GOT3 (cell line): ENCODE measurements at places on chromosomes 3 and 15.

DNA sequence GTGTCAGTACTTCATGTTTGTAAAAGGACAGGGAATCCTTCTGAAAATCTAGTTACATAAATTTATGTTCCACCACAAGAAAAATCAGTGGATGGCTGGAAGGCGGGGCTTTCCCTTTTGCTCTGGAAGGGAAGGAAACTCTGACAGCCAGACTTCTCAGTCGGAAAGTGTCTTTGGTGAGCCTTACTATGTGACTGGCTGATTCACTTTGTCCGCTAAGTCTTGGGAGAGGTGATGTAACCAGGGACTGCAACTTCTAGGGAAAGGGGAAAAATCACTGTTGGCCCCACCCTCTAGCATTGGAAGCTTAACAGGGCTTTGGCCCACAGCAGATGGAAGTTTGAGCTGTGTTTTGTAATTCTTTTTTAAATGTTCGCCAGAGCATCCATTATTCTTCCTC, 281.4 kb upstream of the CTDSPL start:
- DNase-seq, result no peak

DNA sequence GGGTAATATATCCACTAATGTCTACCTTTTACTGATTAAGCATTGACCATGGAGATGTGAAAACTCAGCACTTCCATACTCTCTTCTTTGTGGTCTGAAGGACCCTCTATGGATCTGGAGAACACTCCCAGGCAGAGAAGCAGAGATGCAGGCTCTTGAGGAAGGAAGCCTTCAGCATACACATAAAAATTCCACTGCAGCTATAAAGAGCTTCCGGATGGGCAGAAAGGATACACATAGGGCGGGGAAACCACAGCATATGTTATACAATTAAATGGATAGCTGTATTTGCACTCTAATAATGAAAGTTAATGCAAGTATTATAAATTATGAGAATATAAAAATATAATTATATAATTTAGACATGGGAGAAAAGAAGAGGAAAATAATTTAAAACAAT, 1258.2 kb upstream of the ALCAM start:
- no peak for DNase-seq

GRCh38 chr3:108947855-108948254, 5.8 kb downstream of the GUCA1C start:
- no peak for DNase-seq

DNA sequence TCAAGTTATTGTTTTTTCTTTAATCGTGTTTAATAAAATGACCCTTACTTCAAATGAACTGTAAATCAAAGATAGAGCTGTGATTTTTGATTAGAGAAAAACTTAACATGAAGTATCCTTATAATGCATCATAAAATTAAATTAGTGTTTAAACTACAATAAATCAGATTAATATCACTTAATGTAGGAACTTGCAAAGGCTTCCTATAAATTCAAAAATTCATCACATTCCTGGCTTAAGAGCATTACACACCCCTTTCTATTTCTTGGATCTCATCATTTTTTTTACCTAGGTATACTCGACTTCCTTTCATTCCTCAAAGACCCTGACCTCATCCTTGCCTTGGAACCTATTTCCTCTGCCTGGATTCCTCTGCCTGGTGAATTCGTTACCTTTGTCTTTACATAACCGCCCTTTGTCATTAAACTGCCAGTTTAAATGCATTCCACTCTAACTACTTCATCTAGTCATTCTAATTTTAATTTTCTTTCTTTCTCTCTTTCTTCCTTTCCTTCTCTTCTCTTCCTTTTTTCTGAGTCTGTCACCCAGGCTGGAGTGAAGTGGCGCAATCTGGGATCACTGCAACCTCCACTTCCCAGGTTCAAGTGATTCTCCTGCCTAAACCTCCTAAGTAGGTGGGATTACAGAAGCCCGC, 1244.5 kb downstream of the OTOL1 start:
- no peak for DNase-seq

- DNase-seq, result no peak
Measured at GRCh38 chr3:113898892-113899291, 48.9 kb upstream of the ZDHHC23 start.

DNA sequence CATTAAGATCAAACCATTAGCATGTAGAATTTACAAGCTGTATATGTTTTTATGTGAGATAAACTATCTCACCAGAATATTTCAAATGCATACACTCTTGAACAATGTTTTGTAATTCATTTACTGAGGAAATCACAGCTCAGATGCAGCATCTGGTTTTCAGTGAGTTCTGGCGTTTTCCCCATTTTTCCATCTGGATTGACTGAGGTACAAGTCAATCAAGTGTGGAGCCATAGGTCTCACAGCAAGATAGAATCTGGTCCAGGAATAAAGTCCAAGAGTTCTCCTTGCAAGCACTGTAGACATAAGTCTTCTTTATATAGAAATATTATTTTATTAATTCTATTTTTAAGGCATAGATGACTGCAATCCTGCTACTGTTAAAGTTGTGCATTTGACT, 219.3 kb downstream of the ZBBX start:
- DNase-seq, result no peak

DNA sequence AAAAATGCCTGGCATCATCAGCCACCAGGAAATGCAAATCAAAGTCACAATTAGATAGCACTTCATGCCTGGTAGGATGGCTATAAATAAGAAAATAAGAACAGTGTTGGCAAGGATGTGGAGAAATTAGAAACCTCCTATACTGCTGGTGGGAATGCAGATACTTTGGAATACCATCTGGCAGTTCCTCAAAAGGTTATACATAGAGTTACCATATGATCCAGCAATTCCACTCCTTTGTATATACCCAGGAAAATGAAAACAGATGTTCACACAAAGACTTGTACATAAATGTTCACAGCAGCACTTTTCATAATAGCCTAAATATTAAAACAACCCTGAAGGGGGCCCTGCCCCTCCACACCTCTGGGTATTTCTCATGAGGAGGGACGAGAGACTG, 13.7 kb downstream of the ACSBG1 start:
- DNase-seq, result no peak

- no peak for DNase-seq
Measured at GRCh38 chr3:33050071-33050653, 46.8 kb downstream of the GLB1 start.

DNA sequence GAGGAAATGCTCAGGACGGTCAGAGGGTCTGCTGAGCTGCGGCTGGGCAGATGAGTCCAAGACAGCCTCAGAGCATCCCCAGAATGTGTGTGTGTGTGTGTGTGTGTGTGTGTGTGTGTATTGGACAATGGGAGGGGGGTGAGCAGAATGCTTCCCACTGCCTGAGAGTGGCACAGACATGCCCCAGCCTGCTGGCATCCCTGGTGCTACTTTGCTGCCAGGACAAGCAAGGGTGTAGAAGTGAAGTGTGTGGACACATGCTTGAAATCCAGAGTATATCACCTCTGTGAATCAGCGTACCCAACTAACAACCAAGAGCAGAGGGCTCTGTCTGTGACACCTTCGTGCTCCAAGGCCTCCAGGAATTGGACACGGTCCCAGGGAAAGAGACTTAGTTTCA, 76.3 kb downstream of the SLC9A9 start:
- DNase-seq, result no peak

- no peak for DNase-seq
Measured at GRCh38 chr3:42398080-42398479, 12.3 kb downstream of the LYZL4 start.

- DNase-seq, result no peak
Measured at GRCh38 chr3:156649681-156650080, 24.7 kb upstream of the TIPARP start.

DNA sequence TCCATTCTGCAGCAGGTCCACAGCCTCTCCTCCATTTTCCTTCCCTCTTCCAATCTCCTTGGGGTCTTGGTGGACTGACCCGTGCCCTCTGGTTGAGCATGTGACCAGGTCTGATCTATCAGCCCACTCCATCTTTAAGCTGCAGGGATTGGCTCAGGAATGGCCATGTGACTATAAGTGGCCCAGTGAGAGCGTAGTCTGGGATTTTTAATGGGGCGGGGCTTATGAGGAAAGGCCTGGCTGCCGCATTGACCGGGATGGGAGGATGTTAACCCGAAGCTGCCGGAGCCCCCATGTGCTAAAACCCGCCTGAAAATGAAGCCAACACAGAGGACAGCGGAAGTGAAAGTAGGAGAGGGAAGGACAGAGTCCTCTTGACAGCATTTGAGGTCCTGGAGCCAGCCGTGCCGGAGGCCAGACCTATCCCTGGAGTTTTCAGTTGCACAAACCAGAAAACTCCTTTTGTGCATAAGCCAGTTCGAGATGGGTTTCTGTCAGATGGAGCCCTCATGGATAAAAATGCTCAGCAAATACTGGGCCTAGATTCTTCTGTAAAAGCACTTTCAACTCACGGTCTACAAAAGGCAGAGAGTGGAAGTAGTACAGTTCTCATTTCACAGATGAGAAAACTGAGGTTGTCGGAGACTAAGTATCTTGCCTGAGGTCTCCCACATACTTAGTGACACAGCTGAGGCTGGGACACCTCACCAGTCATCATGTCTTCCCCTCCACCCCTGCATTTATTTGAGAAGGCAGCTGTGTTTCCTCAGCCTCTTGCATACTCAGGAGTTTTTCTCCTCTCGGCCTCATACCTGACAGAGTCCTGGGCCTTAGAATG, 61.9 kb downstream of the ATP2B2 start:
- no peak for DNase-seq

GRCh38 chr3:54870423-54870822, 57.4 kb downstream of the LRTM1 start:
- DNase-seq, result no peak

DNA sequence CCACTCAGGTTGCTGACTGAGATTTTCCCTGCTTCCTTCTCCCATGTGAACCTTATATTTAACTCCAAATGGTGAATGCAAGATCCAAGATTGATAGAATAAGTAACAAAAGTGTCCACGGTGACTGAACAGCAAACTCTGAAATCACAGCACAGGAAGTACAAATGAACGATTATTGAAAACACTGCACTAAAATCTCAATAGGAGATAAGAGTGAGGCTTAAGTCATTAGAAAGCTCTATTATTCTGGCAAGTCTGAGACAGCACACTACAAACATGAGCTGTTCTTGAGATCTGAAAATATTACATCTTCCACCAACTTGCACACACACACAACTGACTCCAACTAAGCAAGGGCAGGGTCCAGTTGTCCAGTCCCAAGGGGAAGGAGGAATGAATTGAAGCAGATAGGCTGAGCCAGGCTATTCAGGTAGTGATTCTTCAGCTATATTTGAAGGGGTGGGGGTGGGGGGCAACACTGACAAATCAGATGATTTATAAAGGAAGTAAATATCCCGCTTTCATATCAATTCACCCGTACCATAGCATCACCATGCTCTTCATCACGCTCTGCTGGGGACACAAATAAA, 2.9 kb downstream of the ZNF385D start:
- DNase-seq, result no peak

- no peak for DNase-seq
Measured at GRCh38 chr15:51094606-51095569, at the start of gene TNFAIP8L3. Gene TNFAIP8L3, minus strand, starts transcription at chr15:51094906. Its CDS starts 311 bp downstream, at chr15:51094595.

DNA sequence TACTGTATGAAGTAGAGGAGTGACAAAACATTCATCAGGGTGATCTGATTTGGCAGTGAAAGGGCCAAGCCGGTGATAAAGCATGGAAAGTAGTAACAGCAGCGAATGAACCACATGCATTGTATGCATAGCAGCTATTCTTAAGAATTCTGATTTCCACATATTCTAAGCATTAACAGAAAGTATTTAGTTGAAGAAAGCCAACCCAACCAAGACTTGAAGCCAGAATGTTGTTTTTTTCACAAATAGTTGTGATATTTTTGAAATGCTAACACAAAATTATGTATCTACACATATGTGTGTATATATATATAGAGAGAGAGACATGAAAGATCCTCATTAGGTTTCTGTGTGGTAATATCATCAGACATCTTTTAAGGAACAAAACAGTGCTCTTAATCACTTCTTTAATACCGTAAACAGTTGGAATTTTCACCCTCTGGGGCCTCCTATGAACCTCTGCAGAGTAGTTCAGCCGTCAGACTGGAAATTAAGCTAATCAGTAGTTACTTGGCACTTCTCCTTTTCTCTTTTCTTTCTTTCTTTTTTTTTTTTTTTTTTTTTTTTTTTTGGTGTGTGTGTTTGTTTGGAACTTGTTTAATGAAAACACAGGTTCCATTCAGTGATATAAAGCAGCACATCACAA, 139.6 kb downstream of the CMSS1 start:
- no peak for DNase-seq

DNA sequence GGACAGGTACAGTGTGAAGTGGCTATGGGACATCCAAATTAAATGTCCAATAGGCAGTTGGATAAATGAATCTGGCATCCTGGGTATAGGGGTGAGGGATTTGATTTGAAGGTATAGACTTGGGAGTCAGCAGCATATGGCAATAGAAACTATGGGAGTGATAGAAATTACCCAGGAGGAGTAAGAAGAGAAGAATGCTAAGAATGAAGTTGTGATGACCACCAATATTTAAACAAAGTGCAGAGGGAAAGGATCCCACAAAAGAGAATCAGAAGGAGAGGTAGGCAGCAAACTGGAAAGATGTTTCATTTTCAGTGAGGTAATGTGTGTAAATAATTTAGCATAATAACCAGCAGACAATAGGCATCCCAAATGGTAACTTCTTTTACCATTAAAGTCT, 13.8 kb upstream of the MSL2 start:
- no peak for DNase-seq

DNA sequence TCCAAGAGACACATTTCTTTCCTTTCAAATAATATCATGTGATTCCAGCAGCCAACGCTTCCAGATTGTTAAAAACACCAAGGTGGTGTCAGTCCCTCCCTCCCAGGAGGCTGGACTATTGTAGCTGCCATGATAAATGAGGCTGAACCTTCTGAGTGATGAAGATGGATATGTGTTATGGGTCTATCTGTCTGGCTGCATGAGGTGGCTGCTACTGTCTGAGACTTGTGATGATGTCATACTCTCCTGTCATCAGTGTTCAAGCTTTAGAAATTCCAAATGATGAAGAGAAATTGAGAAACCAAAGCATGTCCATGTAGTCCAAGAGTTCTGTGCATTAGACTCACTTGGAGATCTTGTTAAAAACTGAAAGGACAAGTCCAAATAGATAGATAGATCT, 683.0 kb downstream of the NTRK3 start:
- DNase-seq, result no peak

DNA sequence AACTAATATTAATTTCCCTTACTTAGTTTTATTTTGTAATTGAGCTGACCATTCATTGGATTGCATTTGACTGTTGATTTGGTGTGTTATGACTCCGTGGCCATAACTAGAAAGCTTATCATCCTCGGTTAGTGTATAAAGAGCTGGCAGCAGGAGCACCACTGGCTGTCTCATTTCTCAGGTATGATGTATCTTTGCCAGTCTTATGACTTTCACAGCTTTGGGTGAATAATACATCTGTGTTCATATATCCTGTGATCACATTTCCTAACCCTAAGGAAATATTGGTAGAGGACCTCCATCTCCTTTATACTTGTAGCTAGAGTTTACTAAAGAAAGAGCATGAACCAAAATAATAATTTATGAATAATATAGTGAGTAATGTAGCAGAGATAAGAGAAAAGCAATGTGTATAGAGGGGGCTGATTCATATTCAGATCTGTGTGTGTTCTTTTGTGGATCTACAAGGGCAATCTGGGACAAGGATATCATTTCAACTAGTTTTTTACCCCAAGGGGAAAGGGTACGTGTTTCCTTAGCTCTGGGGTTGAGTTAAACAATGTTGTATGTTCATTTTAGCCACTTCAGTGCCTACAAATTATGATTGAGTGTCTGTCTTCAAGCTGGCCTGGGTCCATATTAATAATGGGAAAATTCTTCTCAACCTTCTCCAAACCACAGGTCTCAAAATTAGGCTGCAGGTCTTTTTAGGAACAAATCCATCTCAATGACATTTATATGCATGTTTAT, 901.7 kb downstream of the NTRK3 start:
- DNase-seq, result no peak
